Testis (tissue), 5 donors: ENCODE measurements at places on chromosomes 2 and 18. TPM values are rescaled to one million over a fixed set of nuclear protein-coding genes. Genes with fewer than 3 reads are reported as not detected.

DNA sequence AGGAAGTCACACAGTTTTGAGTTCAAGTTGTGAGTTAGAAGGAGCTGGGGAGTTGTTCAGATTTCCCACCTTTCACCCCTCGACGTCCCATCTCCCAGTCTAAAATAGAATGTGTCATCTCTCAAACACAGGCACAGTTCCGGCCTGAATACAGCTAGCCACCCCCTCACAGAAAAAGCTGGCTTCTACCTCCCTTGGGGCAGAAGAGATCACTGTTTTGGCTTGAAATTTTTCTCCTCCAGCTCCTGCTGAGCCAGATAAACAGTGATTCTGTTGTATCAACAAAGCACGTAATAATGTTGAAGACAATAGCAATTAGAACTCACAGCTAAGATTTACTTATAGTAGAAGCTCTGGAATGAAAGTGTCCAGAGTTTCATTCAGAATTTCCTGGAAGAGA lies 74.7 kb downstream of the KIAA2012 start:
- DNase-seq = no peak

- no peak for DNase-seq
Observed at GRCh38 chr2:219523031-219523671, 8.9 kb downstream of the ASIC4 start.

- DNase-seq = peak; percentile 20
Observed at GRCh38 chr2:239268082-239268481, 132.7 kb downstream of the HDAC4 start.

DNA sequence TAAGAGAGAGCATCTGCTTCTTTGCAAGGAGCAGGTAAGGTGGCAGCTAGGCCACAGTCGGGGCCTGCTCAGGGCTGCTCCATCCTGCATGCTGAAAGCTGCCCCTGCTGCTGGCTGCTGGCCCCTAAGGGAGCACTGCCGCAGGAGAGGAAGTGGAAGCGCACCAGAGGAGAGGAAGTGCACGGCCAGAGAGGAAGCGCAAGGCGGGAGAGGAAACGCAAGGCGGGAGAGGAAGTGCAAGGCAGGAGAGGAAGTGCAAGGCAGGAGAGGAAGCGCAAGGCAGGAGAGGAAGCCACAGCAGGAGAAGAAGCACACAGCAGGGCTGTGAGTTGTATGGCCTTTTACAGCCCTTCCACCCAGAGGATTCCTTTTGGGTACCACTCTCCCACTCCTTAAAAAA lies 539.0 kb upstream of the TNP1 start:
- DNase-seq = no peak

DNA sequence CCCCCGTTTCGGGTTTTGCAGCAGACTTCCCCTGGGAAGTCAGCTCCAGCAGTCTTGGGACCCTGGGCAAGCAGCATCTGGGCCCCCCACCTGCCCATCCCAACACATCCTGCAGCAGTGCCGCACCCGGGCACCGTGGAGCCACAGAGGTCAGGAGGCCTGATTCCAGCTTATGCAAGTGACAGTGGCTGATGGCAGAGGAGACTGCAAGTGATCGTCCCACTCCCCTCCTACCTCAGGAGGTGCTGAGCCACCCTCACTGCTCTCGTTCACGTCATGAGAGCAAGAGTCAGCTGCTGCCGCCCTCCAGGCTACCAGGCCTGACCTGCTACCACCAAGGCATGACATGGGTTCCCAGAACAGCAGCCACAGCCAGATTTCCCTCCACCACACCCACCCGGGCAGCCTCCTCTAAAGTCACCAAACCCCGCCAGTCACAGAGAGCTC lies 18.2 kb downstream of the COX7A2L start:
- no peak for DNase-seq

Gene CDC42EP3
- total RNA-seq = 44.3 TPM

Gene TFCP2L1
- 5.1 TPM for total RNA-seq

GRCh38 chr2:203891474-203891873 lies 23.9 kb downstream of the CTLA4 start:
- DNase-seq = no peak
